ENCODE measurements at places on chromosomes 16 and 17. TPM values are rescaled to one million over a fixed set of nuclear protein-coding genes. Genes with fewer than 3 reads are reported as not detected.

- DNase-seq: peak; percentile 25
These were observed 108.0 kb downstream of the CCDC182 start for GRCh38 chr17:57636985-57637665.

GPR139 gene
- not detected for polyA plus RNA-seq

- DNase-seq: peak; percentile 81
These were observed 4.5 kb downstream of the TRPV2 start for GRCh38 chr17:16419929-16420271.

DNA sequence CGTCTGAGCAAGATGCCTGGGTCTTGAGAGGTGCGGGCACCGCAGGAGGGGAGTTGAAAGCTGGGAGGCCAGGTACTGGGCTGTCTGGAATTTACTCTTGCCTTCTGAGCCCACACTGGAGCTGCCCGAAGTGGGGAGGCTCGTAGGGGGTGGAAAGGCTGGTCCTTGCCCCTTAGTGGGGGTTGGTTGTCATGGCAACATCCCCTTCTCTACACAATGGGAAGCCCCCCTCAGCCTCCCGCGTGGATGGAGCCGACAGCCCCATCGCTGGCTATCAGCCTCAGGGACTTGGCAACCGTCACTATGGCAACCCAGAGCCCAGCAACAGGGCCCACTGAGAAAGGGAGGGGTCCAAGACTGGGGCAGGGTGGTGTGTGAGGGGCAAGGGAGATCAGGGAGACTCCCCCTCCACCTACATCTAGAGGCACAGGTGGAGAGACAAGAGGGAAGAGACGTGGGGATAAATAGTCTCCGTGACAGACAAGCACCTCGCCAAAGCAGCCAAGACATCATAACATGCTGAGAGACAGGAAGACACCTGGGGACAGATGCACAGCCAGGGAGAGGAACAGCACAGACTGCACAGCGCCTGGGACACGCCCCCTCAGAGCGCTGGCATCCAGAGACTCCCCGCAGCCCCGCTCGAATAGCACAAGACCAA is 5.3 kb upstream of the DNAH2 start:
- no peak for DNase-seq

GPR142 gene
- polyA plus RNA-seq: not detected

GRCh38 chr16:46828943-46829342 is 2.0 kb downstream of the C16orf87 start:
- DNase-seq: no peak
